ENCODE measurements at places on chromosomes 5 and 9.

DNA sequence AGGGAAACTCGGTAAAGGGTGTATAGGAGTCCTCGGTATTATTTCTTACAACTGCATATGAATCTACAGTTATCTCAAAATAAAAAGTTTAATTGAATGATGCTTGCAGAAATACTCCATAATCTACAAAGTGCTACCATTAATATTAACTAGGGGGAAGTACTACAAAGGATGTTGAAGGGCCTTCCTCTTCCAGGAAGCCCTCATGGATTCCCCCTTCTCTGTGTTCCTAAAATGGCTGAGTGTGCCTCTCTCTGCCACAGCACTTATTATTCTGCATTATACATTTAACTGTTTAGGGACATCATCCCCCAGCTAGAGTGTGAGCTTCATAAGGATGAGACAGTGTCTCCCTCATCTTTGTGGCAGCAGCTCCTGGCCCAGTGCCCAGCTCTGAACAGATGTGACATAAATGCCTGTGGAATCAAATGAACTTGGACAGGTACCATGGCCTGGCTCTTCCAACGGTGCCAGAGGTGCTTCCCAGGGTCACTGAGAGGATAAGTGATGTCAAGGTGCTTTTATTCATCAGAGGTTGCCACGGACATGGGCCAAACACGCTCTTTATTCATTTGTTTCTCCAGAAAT lies 99.5 kb downstream of the PAX5 start:
- DNase-seq, result no peak

GRCh38 chr5:15837551-15838289 lies 337.7 kb downstream of the FBXL7 start:
- no peak for DNase-seq

DNA sequence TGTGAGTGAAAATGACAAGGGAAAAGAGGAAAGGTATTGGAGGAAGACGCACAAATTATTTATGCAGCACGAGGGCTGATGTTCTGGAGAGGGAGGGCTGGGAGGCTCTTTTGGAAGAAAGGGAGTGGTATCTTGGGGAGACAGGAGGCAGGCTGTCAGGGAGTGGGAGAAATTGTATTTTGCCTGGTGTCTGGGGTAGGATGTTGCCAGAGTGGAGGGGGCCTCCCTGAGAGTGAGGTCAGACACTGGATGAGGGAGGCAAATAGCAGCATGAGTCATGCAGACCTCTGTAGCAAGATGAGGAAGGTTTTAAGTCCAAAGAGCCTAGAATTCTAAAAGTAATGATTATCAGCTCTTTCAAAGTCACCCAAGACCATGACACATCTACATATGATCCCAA lies 158.0 kb downstream of the DMRT2 start:
- no peak for DNase-seq

DNA sequence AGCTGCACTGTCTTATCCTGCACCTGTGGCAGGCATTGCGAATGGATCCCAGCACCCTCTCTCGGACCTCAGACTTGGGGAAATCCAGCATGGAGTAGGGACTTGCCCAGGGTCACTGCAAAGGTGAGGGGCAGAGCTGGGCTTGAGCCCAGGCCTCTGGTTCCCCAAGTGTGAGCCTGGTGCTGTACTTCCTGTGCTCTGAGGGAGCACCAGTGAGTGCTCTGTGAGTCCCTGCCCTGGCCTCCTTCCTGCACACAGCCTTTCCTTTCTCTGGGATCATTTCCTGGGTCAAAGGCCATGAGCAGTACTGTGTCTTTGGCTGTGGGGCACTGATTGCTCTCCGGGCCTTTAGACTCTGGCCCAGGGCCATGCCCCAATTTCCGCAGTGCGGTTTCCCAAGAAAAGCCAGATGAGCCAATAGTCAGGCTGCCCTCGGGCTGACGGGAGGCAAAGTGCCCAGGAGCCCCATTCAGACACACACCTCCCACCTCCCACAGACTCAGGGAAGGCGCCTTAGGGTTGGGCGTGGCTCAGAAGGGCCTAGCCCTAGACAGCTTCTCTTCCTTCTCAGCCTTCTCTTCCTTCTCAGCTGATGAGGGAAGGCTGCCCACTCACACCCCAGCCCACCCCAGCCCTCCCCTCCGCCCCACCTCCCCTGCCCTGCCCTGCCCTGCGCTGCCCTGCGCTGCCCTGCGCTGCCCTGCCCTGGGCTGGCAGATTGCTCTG lies 23.3 kb upstream of the TRIM14 start:
- DNase-seq, result peak; percentile 84

- DNase-seq, result no peak
Measured at GRCh38 chr9:90838098-90838497, 36.5 kb downstream of the SYK start.

- no peak for DNase-seq
Measured at GRCh38 chr9:87533271-87533670, 35.6 kb downstream of the DAPK1 start.

DNA sequence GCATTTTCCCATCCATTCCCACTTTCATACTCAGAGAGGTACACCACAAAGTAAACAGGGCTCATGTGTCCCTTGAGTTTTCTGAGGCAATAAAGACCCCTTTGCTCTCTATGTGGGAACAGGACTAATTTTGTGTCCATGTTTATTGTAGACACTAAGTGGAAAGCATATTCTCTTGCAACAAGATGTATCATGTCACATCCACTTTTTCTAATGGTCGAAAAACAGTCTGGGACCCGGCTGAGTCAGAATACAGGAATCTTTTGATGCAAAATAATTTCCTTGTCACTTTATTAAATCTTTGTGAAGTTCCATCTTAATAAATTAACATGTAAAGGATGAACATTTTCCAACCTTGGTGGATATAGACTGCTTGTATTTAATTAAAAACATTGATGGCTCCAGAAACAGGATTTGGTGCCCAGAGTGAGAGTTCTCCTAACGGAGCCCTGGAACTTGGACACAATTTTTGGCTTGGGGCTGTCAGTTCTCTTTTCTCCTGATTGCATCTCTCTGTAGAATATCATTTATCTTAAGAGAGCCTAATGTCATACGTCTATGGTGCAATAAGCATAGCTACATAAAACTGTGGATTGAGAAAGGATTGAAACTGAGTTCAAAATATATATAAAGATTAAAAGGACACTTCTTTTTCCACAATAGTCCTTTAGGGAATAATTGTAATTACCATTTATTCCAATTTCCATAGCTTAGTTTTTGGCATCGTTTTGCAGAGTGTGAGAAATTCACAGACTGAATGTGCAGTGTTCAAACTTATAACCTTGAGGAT lies 1116.7 kb upstream of the SEMA6A start:
- DNase-seq, result no peak

DNA sequence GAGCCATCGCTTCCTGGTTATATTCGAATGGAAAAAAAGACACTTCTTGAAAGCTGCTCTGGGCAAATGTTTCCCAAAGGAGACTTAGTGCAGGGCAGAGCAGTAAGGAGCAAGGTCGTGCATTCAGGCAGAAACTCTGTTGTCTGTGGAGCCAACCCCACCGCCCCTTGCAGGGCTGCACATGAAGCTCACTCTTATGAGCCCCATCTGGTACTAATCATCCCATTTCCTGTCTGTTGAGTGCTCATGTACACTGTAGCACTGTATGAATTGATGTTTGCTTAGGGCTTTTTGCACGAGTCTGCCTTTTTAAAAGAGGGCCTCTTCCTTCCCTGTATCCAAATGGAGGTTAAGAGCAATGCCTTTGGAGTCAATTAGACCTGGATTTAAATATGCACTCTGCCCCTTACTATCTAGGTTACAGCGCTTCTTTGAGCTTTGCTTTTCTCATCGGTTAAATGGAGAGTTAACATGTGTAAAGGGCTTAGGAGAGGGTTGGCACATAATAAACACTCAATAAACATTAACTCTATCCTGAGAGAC lies 25.4 kb downstream of the HMHB1 start:
- DNase-seq, result no peak

DNA sequence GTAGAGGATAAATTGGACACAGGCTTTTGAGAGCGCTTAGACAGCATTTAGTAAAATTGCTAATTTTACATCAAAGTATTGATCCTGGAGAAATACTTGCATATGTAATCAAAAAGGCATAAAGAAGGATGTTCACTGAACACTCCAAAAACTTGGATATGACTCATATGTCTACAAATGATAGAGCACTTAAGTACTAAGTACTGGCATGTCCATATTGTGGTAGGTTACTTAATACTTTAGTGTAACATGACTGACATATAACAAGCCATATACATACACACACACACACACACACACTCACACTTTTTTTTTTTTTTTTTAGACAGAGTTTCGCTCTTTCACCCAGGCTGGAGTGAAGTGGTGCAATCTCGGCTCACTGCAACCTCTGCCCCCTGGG lies 361.9 kb downstream of the ARHGEF28 start:
- DNase-seq, result no peak

DNA sequence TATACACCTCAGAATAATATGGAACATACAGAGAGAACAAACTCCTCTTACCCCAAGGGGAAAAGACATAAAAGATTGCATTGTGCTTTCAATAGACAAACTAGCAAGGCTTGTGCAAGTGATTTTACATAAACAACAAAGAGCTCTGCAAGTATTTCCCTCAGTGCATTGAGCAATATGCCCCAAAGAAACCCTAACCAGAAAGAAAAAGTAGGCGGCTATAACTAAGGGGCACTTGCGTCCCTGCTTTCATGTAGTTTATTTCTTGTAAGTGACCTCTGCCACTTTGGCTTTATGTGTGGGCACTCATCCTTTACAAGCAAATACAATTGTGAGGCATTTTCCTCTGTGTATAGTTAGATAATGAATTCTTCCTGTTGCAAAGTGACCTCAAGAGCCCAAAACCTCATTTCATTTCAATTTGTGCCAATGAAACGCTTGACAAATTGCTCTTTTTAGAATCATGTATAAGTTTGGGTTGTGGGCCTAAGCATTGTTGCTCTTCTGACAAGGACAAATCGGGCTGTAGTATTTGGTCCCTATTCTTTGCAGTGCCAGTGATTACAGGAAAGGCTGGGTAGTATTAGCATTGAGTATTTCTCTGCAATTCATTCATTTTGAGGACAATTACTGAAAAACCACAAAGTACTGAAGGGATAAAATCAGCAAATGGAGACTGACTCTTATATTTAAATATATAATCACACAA lies 282.2 kb downstream of the DTWD2 start:
- DNase-seq, result no peak

DNA sequence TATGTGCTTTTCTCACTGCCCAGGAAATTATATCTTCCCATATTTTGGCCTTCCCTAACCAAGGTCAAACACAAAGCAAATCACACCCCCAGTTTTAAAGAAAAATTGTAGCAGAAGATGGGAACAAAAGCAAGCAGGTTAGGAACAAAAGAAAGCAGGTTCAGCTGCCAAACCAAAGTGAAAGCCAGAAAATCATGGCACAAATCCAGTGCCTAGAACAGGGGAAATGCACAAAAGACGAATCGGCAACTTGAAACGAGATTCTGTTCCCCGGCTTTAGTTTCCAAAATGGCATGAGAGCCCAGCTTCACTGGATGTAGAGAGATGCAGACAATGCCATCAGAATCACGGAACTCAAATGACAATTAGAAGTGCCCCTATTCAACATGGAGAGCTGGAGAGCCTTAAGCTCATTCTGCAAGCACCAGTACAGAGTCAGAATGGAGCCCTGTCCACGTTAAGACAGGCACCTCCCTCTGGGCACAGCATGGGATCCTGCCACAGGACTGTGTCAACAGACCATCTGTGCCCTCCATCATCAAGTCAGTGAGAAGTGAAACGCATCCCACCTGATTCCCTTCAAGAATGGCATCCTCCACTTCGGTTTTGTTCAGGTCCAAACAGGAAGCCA lies 13.8 kb downstream of the DNAH5 start:
- DNase-seq, result no peak

- no peak for DNase-seq
Measured at GRCh38 chr5:116564756-116565490, 9.7 kb downstream of the SEMA6A start.

- no peak for DNase-seq
Measured at GRCh38 chr5:173240091-173241050, 5.4 kb upstream of the NKX2-5 start.

DNA sequence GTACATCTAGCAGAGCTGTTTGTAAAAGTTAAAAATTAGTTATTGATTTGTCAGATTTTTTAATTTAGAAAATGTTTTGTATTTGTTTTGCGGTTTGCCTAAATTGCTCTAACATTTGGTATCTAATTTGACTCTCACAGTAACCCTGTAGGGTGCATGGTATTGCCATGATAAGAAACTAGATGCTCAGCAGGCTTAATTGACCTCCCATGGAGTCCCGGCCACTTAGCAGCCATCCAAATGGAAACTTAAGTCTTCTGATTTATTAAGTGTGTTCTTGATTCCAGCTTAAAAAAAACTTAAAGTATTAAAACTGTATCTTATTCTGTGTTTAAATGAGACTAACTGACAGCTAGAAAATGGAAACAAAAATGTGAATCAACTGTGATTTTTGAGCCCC lies 54.5 kb downstream of the CAST start:
- no peak for DNase-seq

GRCh38 chr5:54360925-54361662 lies 50.7 kb upstream of the ARL15 start:
- no peak for DNase-seq

- no peak for DNase-seq
Measured at GRCh38 chr5:68848091-68848490, 245.7 kb upstream of the SLC30A5 start.

GRCh38 chr5:168390491-168390890 lies 95.8 kb upstream of the RARS1 start:
- no peak for DNase-seq

- DNase-seq, result no peak
Measured at GRCh38 chr5:60822285-60822556, 21.8 kb downstream of the ELOVL7 start.

DNA sequence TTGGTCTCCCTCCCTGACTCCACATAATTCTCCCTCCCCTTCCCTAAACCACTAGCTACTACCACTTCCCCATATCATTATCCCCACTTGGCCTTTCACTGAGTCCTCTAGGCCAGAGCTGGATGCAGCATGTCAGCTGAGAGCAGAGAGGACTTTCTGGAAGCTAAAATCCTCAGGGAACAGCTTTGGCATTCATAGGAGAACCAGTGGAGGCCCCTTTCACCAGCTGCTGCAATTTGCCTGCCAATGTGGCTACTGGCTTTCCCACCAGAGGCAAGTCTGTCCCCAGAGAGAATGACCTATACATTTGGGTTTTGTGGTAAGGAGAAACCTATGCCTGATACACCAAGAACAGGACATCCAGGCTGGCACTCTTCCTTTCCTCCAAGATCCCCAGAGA lies 14.4 kb downstream of the FAM219A start:
- no peak for DNase-seq

- peak; percentile 72 for DNase-seq
Measured at GRCh38 chr9:35945341-35946018, 12.5 kb downstream of the OR2S2 start.

GRCh38 chr9:134391319-134392231 lies 65.3 kb downstream of the RXRA start:
- DNase-seq, result no peak

- DNase-seq, result no peak
Measured at GRCh38 chr5:171363846-171364245, 23.8 kb upstream of the NPM1 start.

Measured in Calu3 (cell line).